ENCODE measurements at places on chromosomes 3 and 15. TPM values are rescaled to one million over a fixed set of nuclear protein-coding genes. Genes with fewer than 3 reads are reported as not detected.

KLHL18 gene
- 14.2 TPM for total RNA-seq

NAALADL2 gene
- 1.3 TPM for total RNA-seq

COLQ gene
- total RNA-seq = 1.9 TPM

IRAK2 gene
- total RNA-seq = 14.6 TPM

CCR8 gene
- total RNA-seq = 2.2 TPM

ONECUT1 gene
- total RNA-seq = 0.10 TPM

IL5RA gene
- 4.4 TPM for total RNA-seq

HRH1 gene
- total RNA-seq = 2.4 TPM

ANKUB1 gene
- not detected for total RNA-seq

ASB14 gene
- total RNA-seq = 0.10 TPM

NR2C2 gene
- 24.9 TPM for total RNA-seq

C3orf20 gene
- total RNA-seq = 0.21 TPM

IL17RD gene
- under 0.01 TPM for total RNA-seq

MOBP gene
- 0.10 TPM for total RNA-seq

ATP13A4 gene
- total RNA-seq = 1.2 TPM

C3orf49 gene
- total RNA-seq = not detected

FANCD2 gene
- total RNA-seq = 15.7 TPM

GOLGA8T gene
- not detected for total RNA-seq

CLRN1 gene
- total RNA-seq = not detected

GNB4 gene
- total RNA-seq = 22.6 TPM

CNTN6 gene
- total RNA-seq = 0.21 TPM

KNL1 gene
- 3.3 TPM for total RNA-seq

TMED3 gene
- 32.3 TPM for total RNA-seq

SPATA12 gene
- total RNA-seq = not detected

SLC22A13 gene
- total RNA-seq = not detected

Measured in mononuclear cell (primary cell).